ENCODE measurements at places on chromosomes 7 and 10.

- DNase-seq = no peak
Observed at GRCh38 chr10:31347705-31348104, 28.7 kb downstream of the ZEB1 start.

- peak; percentile 59 for DNase-seq
Observed at GRCh38 chr10:63265222-63265617, 132.1 kb downstream of the NRBF2 start.

- DNase-seq = no peak
Observed at GRCh38 chr10:71531485-71532446, 135.0 kb downstream of the CDH23 start.

DNA sequence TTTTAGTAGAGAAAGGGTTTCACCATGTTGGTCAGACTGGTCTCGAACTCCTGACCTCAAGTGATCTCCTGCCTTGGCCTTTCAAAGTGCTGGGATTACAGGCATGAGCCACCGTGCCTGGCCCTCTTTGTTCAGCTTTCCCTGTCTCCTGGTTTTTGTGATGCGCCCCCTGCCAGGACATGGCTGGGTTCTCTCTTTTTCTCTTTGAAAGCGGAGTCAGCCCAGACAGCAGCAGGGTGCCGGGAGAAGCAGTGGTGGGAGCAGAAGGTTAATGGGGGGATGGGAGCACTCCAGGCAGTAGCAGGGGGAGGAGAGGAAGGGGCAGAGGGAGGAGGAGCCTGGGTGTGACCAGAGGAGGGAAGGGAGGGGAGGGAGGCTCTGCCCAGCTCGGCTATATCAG, 1.8 kb downstream of the MUC3A start:
- DNase-seq = no peak

DNA sequence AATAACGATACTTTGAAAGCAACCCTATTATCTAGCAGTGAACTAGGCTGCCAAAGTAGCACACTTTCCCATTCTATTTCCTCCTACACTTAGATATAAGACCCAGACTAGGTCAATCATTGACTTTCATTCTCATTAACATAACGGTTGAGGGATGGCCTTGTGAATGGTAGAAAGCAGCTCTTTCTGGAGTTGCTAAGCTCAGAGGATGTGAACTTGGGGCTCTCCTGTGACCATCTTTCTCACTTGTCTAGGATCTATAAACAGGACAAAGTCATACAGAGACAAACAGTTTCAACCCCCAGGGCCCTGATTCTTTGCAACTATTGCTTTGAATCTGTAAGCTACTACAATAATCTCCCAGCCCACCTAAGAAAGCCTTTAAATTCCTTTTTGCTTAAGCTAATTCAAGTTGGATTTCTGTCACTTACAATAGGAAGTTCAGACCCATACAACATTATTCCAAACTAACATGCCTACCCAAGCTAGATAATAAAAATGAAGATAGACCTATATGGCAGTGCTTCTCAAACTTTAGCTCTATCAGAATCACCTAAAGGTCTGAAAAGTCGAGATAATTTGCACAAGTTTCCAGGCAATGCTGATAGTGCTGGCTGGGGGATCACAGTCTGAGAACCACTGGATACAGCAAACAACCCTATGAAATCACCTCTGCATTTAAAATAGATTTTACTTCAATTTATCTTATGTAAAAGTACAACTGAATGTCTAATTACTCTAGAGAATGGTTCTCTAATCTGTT, 16.7 kb downstream of the P4HA1 start:
- no peak for DNase-seq

- no peak for DNase-seq
Observed at GRCh38 chr7:47314728-47315607, 266.9 kb downstream of the TNS3 start.

GRCh38 chr10:14822879-14823755, 14.7 kb downstream of the CDNF start:
- DNase-seq = peak; percentile 57

GRCh38 chr7:54995166-54995565, 23.7 kb upstream of the EGFR start:
- DNase-seq = no peak

- DNase-seq = no peak
Observed at GRCh38 chr7:27873981-27874957, 134.3 kb downstream of the TAX1BP1 start.
